Activated CD4-positive, alpha-beta T cell treated with anti-CD3 and anti-CD28 coated beads, Interleukin-10, Interleukin-2, amounts not matched to agents 100 ng/mL and 50 ng/mL, durations not matched to agents 16 hours and 8 hours (primary cell): ENCODE measurements at places on chromosomes 5 and 9.

- no peak for DNase-seq
Measured at GRCh38 chr9:35552376-35552775, 52.7 kb upstream of the TESK1 start.

- DNase-seq: no peak
Measured at GRCh38 chr9:135984072-135984710, 23.0 kb upstream of the UBAC1 start.

DNA sequence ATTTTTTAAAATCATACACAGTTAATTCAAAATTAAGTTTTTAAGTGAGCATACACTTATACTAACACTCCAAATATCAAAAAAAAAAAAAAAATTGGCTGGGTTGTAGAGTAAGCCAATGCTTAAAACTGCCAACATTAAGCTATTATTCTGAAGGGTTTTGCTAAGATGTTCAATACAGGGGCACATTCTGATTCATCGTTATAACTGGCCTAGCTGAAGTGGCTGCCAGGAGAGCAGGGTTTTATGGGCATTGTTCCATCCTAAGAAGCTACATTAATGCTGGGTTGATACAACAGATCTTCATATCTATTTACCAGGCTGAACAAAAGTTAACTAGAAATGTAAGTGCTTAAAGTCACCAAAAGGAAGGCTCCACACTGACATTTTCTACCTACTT is 13.4 kb downstream of the ELAVL2 start:
- DNase-seq: no peak

- peak; percentile 51 for DNase-seq
Measured at GRCh38 chr5:99004960-99005359, 76.2 kb upstream of the CHD1 start.

DNA sequence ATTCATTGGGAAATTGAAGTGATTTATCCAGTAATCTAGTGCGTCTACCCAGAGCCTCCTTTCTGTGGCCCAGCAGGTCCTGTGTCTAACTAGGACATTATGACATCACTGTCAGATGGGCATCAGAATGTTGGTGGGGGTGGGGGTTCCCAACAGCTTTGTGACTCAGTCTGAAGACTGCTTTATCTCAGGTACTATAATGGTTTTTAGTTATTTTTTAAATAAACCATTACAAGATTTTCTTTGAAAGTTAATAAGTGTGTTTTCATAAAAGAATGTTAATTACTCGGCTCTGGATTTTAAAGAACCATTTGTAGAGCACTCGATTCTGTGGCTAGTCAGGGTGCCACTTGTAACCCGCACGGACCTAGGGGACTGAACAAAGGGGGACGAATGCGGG is at the start of gene EQTN:
TSS of gene EQTN (minus strand) at position 101 of the 400 bp plus-strand sequence. CDS start at position 6, 95 bp downstream.
- DNase-seq: no peak

DNA sequence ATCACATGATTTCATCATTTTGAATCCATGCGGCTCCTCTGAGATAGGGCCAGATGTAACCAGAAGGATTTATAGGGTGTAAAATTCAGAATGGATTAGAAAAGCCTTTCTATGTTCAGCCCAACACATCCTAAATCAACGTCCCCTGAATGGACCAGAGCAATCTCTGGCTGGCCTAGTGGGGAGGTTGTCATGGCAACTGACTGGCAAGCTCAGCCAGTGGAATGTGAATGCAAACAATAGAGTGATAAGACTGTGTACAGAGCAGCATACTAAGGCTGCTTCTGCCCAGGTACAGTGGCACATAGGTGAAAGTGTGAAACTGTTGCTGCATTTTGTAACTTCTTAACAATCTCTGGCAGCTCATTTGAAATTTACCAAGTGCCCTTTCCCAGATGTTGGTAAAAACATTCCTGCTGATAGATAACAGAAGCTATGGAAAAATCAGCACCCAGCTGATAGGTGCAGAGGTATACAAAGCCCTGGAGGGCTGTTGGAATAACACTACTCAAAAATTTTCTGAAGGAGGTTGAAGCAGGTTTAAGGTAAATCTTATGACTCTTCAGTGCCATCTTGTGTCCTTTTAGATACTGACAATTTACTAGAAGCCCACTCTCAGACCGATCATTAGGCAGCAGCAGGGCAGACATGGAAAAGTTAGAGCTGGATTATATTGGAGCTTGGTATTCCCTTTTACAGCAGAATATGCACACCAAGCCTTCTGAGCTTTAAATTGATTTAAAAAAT is 267.2 kb downstream of the RAB3C start:
- DNase-seq: peak; percentile 15

- no peak for DNase-seq
Measured at GRCh38 chr9:134177624-134178393, 13.4 kb upstream of the RNU6ATAC start.

DNA sequence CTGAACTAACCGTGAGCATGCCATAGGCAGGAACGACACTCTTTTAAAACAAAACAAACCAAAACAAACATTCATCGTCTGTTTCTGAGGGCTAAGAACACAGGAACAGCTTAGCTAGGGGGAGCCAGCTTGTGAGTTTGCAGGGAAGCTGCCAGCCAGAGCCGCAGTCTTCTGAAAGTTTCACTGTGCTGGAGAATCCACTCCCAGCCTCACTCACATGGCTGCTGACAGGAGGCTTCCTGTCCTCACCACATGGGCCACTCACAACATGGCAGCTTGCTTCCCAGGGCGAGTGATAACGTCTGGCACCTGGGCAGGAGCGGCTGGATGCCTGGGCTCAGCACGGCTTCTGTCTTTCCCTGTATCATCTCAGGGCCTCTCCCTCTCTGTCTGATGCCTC is 275.2 kb downstream of the MSX2 start:
- DNase-seq: no peak

- DNase-seq: no peak
Measured at GRCh38 chr9:120989065-120989464, 61.0 kb downstream of the C5 start.

- peak; percentile 14 for DNase-seq
Measured at GRCh38 chr9:77648234-77649108, at the start of gene GNA14. GNA14 (minus strand) TSS chr9:77648322; CDS start chr9:77647793, 529 bp downstream.

DNA sequence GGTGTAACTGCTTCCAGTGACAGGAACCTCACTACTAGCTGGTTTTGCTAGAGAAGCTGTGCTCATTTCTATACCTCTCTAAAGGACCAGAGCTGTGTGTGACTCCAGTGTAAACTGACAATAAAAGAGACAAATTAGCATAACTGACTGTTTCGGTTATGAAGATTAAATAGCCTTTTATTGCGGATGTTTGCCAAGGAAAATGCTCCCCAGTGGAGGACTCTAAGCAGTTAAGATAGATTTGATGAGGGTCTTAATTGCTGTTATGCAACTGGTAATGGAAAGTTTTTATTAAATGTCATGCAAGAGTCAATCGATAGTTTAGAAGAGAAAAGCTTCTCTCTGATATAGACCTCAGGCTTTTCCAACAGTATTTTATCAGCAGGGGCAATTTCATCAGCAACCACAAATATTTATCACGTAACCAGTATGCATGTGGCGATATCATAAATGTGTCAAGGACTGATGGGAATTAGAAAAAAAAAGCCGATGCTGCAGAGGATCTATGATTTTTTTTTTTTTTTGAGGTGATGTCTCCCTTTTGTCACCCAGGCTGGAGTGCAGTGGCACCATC is 275.2 kb upstream of the DMAC1 start:
- no peak for DNase-seq

- DNase-seq: no peak
Measured at GRCh38 chr5:181189962-181190710, 14.9 kb downstream of the TRIM7 start.

- peak; percentile 21 for DNase-seq
Measured at GRCh38 chr9:69121155-69122081, 52.7 kb upstream of the TJP2 start.

GRCh38 chr9:72894342-72894741 is 58.5 kb downstream of the ALDH1A1 start:
- no peak for DNase-seq

GRCh38 chr5:139668064-139668880 is 20.1 kb downstream of the CXXC5 start:
- peak; percentile 36 for DNase-seq

- DNase-seq: no peak
Measured at GRCh38 chr9:75483636-75484035, 395.3 kb downstream of the OSTF1 start.

GRCh38 chr5:106522296-106522695 is 1148.4 kb downstream of the EFNA5 start:
- DNase-seq: no peak

DNA sequence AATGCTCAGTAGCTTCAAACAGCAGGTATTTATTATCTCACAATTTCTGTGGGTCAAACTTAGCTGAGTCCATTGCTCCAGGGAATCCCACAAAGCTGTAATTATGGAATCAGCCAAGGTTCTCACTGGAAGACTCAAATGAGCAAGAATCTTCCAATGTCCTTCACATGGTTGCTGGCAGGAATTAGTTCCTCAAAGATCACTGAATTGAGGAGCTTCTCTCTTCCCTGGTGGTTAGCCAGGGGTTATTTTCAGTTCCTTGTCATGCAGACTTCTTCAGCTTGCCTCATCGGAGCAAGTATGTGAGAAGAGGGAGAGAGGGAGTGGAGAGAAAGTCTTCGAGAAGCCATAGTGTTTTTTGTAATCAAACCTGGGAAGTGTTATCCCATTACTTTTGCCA is 2331.9 kb downstream of the MAT2B start:
- DNase-seq: no peak

- DNase-seq: no peak
Measured at GRCh38 chr9:98983295-98984268, 39.9 kb downstream of the COL15A1 start.

DNA sequence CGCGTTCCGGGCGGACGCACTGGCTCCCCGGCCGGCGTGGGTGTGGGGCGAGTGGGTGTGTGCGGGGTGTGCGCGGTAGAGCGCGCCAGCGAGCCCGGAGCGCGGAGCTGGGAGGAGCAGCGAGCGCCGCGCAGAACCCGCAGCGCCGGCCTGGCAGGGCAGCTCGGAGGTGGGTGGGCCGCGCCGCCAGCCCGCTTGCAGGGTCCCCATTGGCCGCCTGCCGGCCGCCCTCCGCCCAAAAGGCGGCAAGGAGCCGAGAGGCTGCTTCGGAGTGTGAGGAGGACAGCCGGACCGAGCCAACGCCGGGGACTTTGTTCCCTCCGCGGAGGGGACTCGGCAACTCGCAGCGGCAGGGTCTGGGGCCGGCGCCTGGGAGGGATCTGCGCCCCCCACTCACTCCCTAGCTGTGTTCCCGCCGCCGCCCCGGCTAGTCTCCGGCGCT is at the start of gene DAPK1:
TSS of gene DAPK1 (plus strand) at position 264 of the 442 bp plus-strand sequence. CDS start 1,211 bp downstream, outside the sequence.
- DNase-seq: peak; percentile 61

- no peak for DNase-seq
Measured at GRCh38 chr9:69412741-69413150, 87.7 kb downstream of the ENTREP1 start.

DNA sequence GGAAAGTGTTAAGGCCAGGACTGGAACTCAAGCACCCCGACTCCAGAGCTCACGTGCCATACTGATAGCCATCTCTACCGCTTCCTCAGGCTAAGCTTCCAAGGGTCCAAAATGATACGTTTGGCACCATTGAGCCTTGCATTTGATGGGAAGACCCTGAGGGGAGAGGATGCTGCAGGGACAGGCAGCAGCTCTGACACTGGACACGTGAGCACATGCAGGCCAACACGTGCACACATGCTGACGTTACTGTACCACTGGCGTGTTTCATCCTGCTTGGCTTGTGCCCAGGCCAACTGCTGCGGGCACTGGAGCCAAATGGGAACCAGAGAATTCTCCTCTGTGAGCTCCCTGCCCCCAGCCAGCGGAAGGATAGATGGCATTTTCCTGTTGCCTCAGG is 5.2 kb downstream of the FAT2 start:
- DNase-seq: no peak

DNA sequence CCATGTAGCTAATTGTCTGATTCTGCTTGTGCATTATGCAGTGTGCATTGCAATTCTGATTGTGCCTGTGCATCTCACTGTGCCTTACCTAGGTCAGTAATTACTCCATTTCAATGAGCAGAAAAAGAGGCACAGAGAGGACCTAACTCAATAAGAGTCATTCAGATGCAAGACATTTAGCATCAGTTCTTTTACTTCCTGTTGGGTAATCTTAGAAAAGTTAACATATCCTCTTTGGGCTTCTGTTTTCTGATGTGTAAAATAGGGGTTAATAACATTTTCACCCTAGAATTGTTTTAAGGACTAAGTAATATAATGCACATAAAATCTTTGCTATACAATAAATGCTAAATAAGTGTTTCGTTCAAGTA is 7.0 kb upstream of the DCTN4 start:
- no peak for DNase-seq

GRCh38 chr5:150180241-150181026 is 9.4 kb upstream of the SLC6A7 start:
- no peak for DNase-seq

DNA sequence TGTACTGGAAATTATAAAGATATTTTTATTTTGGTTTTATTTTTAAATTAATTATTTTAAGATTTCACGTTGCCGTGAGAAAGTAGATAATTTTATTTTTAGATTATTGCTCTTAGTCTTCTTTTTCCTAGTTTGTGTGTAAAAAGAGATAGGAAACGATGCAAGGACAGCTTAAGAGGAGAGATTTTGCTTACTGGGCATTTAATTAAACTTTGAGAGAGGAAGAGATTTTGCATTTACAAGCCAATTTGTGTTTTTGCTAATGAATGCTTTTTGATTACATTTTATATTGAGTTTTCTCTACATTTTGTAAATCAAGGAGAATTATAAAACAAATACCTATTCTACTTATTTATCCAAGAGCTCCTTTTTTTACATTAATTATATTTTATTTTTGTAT is 64.0 kb downstream of the ARHGEF28 start:
- DNase-seq: no peak

- no peak for DNase-seq
Measured at GRCh38 chr9:78472111-78472510, 175.2 kb downstream of the PSAT1 start.
